ENCODE measurements at places on chromosomes 5 and 9. TPM values are rescaled to one million over a fixed set of nuclear protein-coding genes. Genes with fewer than 3 reads are reported as not detected.

GRCh38 chr9:21965401-21965951 lies 28.7 kb downstream of the CDKN2A start:
- DNase-seq, result no peak

DNA sequence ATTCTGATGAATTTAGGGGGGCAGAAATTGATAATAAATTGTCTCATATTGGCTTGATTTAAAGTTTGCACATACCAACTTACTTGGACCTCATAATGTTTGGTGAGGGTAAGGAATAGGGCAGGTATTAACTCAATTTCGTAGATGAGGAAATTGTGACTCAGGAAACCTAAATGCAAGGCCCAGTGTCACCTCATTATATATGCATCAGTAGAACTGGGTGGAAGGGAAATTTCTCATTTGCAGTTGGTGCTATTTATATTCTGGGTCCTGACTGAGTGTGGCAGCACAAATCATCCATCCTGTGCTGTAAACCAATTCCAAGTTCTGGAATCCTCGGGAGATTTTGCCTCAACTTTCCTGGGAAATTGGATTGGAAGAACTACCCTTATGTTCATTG lies 103.0 kb downstream of the SPATA31D1 start:
- no peak for DNase-seq

- no peak for DNase-seq
Observed at GRCh38 chr5:110159202-110159601, 469.5 kb downstream of the MAN2A1 start.

- no peak for DNase-seq
Observed at GRCh38 chr9:94160594-94161501, 76.6 kb downstream of the PTPDC1 start.

DNA sequence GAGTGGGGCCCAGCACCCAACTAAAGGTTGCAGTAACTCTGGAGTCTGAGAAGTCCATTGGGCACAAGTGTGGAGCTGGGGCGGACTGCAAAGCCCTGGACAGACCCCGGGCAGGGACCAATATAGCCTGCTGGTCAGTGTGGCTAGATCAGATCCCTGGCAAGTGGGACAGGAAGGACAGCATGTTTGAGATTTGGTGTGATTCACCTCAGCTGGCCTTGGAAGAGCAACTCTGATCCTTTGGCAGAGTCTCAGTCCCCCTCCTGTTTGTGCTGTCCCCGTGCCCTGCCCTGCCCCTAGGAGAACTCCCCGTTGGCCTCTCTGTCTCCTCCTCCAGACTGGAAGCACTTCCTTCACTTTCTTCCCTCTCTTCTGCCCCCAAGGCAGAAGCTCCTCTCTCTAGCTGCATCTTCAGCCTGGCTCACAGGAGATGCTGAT lies 255.3 kb downstream of the FSTL4 start:
- no peak for DNase-seq

DNA sequence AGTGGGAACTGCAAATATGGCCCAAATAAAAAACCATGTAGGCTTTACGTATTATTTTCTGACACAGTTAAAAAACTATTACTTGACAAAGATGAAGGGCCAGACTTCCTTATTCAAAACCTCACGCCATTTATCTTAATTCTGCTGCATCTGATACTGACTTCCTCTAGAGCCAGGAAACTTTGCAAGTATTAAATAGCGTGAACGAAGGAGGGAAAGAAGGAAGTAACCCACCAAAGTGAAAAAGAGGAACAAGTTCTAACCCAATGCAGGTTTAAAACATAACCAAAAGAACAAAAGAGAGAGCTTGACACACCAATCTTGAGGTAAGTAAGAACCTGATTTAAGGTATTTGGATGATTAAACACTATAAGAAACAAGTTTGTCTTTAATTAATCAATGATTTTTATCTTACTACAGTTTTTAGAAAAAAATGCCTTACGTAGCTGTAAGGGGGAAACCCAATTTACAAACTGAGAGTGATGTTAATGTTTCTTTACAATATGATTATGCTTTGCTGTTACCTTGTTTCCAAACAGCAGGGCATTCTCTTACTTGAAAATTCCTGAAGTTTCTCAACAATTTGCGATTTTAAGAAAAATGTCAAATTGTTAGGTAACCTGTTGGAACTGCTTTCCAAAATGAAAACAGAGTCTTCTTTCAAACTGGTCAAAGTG lies at the start of gene GAPT:
TSS of gene GAPT (plus strand) at position 220 of the 677 bp plus-strand sequence. CDS start 3,102 bp downstream, outside the sequence.
- DNase-seq, result no peak

Gene FRMD3
- total RNA-seq, result 0.33 TPM

Gene PCDHGC5
- not detected for total RNA-seq

DNA sequence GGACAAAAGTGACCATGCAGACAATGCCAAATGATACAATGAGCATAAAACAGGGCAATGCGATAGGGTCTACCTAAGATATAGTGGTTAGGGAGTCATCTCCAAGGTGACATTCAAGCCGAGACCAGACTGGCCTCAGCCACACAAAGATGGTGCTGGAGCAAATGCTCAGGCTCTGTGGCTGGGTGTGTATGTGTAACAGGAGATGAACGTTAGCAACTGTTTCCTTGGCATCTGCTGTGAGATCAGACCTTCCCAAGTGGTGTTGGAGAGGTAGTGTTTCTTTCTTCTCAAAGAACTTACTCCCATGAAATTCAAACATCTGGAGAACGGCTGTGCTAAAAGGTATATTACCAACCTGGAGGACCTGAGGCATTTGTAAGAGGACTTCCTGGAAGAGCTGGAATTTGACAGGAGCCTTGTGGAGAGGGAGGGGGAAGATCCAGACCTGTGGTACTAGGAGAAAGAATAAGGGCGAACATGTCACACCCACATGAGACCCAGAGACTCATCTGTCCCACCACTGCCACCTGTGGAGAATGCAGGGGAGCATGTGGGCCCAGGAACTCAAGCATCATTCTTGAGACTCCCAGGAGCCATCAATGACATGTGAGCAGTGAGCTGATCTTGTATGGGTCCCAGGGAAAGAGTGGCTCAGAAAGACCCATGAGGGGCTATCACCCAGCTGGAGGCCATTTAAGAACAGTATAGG lies 21.4 kb upstream of the ANXA6 start:
- DNase-seq, result no peak

Gene TNC
- not detected for total RNA-seq

DNA sequence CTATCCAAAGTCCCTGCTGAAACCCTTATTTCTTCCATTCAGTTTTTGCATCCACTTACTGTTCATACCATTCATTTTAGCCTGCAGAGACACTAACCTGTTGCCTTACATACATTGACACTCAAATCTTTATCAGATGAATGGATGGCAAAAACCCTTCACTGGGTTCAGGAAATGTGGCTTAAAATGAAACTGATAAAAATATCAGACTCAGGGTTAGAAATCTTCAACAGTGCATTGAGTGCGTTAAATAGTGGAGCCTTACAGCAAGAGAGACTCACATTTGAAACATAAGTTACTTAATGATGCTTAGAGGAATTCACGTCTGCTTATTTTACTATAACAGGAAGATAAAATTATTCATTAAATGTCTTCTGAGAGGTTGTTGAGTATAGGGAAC lies 28.0 kb upstream of the BNC2 start:
- DNase-seq, result no peak

DNA sequence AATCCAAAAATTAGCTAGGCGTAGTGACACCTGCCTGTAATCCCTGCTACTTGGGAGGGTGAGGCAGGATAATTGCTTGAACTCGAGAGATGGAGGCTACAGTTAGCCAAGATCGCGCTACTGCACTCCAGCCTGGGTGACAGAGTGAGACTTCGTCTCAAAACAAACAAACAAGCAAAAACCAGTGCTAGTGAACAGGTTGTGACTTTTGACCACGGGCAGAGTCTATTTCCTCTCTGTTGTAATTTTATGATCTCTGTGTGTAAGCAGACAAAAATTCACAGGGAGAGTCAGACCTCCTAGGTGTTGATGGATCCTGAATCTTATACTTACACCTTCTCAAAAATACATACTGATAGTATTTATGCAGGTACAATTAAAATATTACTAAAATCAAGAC lies 65.8 kb downstream of the SPEF2 start:
- no peak for DNase-seq

Gene TXNDC8
- not detected for total RNA-seq

DNA sequence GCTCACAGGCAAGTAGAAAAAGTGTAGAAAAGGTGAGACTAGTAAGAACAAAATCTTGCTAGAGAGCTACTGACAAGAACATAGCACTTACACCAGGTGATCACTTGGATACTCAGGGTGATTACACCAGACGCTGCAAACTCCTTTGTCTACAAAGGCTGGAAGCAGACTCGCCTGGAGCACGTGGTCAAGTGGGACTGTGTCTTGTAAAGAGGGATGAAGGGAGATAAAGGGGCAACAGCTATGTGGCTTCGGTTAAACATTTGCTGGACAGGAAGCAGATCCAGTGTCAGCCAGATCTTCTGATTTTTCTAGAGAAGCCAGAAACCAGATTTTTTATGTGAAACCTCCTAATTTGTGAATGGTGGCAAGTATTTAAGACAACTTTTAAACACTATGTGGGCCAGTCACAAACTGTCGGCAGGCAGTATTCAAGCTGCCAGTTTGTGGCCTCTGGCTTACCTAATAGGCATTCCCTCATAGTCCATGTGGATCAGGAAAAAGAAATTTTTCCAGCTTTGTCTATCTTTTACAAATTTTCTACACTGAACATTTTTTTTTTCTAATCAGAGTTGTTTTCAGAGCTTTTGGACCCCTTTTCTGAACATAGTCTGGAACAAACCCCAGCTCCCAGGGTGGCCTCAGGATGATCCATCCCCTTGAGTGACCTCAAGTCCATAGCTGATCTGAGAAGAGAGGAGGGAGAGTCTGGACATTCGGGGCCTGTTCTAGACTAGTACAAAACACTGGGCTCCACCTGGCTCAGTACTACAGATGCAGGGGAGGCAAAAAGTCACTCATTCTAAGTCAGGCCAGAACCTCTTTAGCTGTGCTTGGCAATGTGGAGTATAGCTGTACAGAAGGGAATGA lies 262.9 kb downstream of the ARRDC3 start:
- DNase-seq, result no peak

Gene LPCAT1
- total RNA-seq, result 28.8 TPM

Gene PCDHGB4
- total RNA-seq, result not detected

Gene IFNK
- not detected for total RNA-seq

GRCh38 chr5:78640662-78641474 lies 7.7 kb downstream of the LHFPL2 start:
- no peak for DNase-seq

GRCh38 chr5:77633709-77634108 lies 4.8 kb downstream of the OTP start:
- no peak for DNase-seq

Gene AFAP1L1
- 0.19 TPM for total RNA-seq

All from CD8-positive, alpha-beta T cell (primary cell).